ENCODE measurements at places on chromosomes 2 and 18.

DNA sequence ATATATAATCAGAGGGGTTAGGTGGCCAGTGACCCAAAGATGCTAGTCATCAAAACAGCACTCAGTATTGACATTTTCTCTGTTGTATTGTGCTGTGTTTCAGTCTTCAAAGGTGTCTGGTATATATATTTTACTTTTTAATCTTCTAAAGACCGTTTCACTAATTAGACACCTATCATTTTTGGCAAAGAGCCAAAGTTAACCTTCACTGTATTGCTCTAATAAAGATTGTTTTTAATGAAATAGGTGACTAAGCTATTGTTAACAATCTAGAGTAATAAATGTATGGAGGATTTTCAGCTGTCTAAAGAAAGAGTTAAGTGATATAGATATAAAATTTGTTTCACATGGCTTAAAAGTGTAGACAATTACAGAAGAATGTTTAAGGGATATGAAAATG, 264.0 kb downstream of the CNTNAP5 start:
- DNase-seq = no peak

GRCh38 chr2:147433822-147434221, 411.0 kb upstream of the ACVR2A start:
- no peak for DNase-seq

GRCh38 chr2:221102896-221103688, 469.0 kb downstream of the EPHA4 start:
- DNase-seq = no peak

DNA sequence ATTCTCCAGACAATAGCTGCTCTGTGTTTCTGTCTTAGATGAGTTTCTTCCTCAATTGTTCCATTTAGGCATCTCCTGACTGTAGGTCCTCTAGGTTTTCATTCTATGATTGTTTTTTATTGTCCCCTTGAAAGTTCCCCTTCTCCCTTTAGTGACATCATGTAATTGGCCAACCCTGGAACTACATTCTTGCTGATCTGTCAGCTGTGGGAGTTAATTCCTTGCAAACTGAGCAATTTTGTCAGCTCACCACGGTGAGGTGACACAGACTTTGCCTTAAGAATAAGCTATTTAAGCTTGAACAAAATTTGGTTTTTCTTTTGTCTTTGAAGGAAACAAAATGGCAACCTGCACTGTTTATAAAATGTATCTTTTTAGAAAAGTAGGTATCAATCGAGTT, 95.9 kb downstream of the TXNL1 start:
- DNase-seq = no peak

DNA sequence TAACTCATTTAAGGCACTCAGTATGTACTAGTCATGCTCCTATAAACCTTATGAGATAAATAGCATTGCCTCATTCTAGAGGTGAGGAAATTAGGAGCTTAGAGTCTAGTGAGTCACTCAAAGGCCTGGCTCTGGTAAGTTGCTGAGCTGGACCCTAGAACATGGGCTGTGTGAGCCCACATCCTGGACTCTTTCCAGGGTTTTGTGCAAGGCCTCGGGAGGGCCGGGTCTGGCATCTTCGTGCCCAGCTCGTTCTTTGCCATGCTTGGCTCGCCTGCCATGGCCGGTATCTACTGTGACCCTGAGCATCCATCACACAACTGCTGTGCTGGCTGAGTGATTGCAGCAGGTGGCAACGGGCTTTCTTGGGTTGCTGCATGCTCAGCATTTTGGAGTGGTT, 168.0 kb downstream of the LPIN1 start:
- DNase-seq = no peak

DNA sequence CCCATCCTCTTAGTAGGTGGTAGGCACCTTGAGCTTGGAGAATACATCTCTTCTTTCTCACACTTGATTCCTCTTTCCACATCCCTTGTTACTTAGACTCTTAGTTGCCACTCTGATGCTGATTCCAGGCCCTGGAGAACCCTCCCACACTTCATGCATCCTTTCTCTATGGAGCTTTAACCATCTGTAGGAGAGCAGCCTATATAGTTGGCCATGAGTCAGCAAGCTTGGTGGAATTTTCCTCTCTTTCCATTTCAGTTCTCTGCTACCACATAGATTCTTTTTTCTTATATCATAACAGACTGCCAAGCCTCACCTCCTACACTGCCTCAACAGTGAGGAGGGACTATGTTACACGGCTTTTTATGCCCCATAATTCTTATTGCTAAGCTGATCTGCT, 851.6 kb upstream of the CDH2 start:
- DNase-seq = no peak

DNA sequence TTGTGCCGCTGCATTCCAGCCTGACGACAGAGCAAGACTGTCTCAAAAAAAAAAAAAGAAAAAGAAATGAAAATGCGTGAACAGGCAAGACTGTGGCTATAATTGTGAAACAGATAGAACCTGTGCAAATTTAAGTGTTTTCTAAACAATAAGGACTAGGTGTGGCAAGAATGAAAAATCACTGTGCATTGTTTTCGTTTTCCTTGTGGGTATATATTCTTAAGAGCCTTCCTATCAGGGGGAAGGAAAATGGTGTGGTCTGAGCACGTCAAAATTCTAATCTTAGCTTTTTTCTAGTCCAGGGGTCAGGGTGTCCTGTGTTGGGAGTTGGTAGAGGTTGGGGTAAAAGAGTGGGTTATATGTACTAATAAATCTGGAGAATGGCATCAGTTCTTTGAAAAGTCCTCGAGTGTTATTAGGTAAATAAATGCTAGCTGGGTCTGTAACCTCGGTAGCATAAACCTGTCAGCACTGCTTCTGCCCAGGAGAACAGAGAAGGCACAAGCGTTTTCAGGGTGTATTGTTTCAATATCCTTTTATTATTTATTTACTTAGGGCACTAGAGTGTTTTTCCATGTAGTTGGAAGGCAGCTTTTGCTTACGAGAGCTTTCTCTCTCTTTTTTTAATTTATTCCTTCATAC, 11.6 kb downstream of the ATP6V1C2 start:
- DNase-seq = no peak

- peak; percentile 86 for DNase-seq
These were observed 19.1 kb downstream of the CAPG start for GRCh38 chr2:85390941-85391669.

DNA sequence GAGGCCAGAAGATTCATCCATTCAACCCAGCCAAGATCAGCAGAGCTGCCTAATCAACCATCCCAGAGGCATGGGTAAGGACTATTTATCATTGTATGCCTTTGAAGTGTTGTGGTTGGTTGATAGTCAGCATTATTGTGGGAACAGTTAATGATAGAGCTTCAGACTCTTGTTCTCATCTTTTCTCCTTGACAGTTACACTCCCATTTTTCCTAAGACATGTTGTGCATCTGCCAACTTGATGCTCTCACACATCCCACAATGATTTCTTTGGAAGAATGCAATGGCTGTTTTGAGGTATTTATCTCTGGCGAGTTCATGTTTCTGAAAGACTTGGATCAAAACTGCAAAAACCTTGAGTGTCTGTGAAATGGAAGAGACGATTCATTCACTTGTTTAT, 55.4 kb downstream of the FASTKD2 start:
- no peak for DNase-seq

GRCh38 chr2:37568565-37568964, 102.9 kb downstream of the CDC42EP3 start:
- DNase-seq = peak; percentile 35

GRCh38 chr2:224565452-224566035, 19.6 kb downstream of the CUL3 start:
- DNase-seq = no peak

GRCh38 chr18:74540652-74541421, 6.5 kb downstream of the CNDP1 start:
- no peak for DNase-seq

GRCh38 chr2:168663993-168664392, 138.4 kb upstream of the NOSTRIN start:
- no peak for DNase-seq

- no peak for DNase-seq
These were observed 2.1 kb downstream of the ZNF532 start for GRCh38 chr18:58866773-58867150.

DNA sequence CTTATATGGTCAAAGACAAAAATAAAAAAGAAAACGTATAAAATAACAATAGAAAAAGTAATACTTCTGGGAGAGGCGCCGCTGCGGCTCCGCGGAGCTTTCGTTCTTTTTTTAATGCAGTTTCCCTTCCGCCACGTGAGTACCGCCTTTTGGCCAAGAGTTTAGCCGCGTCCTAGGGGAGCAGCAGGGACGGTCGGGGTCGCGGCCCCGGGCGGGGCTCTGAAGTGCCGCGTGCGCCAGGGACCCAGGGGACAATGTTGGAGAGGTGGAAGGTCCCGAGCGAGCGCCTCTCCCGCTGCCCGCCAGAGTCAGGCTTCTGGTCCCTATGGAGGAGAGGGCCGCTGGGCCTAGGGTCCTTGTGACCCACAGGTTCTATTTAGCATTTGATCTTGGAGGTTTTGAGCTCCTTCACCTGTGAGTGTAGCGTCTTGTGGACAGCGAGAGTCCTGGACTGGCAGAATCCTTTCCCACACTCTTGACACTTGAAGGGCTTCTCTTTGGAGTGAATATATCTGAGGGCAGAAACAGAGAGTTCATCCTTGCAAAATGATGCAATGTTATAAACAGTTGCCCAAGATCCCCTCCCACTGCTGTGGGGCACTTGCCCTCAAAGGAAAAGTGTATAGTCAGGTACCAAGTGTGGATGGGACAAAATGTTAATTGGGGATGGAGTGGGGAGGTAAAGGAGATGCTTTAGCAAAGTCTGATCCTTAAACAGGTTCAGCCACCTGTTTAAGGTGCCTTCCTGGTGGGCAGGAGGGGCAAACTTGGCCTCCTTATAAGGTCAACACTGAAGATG, 6.3 kb downstream of the OSR1 start:
- DNase-seq = no peak

DNA sequence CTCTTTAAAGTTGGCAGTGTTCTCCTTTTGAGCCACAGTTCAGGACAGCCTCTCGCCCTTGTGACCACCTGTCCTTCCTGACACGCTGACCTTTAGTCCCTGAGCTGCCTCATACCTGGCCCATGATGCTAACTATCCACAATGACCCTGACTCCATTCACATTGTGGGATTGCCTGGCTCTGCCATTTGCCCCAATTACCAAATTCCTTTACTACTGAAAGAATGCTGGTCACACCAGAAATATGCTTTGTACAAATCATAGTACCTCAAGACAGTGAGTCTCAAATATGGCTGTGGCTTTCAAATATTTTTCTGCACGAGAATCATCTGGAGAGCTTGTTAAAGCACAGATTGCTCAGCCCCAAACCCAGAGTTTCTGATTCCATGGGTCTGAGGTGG, 54.2 kb downstream of the LTBP1 start:
- DNase-seq = no peak

DNA sequence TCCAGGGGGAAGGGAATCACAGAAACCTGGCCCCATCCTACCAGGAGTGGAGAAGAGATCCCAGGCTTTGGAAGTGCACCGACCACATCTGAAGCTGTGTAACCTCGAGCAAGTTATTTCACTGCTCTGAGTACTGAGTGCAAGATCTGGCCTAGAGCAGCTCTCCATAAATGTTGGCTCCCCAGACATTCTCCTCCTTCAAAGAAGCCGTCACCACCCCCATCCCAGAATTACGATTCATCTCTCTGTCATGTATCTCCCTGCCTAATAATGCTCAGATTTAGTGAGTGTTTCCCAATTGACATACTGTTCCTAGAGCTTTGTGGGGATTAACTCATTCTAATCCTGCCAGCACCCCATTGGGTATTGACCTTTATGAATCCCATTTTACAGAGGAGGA, 51.7 kb downstream of the TNS1 start:
- no peak for DNase-seq

- no peak for DNase-seq
These were observed 134.7 kb upstream of the MGAT5 start for GRCh38 chr2:134119117-134119712.

DNA sequence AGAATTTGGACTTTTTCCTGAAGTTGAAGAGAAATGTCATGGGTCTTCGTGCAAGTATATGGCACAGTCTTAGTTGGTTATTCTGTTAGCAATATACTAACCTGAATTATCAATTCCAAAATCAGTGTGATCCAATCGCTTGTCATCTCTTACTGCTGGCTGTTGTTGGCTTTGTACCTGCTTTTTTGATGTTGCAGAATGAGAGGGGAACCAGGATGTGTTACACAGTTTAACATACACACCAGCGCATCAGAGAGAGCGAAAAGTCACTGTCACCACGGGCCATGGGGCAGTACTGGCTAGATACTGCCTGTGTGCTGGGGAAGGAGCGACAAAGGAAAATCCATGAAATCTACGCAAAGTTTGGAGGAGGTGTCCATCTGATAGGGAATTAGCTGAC, 59.3 kb upstream of the SPP2 start:
- DNase-seq = peak; percentile 46

DNA sequence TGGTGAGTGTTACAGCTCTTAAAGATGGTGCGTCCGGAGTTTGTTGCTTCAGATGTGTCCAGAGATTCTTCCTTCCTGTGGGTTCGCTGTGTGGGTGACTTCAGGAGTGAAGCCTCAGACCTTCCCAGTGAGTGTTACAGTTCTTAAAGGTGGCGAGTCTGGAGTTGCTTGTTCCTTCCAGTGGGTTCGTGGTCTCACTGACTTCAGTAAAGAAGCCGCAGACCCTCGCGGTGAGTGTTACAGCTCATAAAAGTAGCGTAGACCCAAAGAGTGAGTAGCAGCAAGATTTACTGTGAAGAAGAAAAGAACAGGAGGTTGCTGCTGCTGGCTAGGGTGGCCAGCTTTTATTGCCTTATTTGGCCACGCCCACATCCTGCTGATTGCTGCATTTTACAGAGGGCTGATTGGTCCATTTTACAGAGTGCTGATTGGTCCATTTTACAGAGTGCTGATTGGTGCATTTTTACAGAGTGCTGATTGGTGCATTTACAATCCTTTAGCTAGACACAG, 34.0 kb upstream of the SPTBN1 start:
- peak; percentile 17 for DNase-seq

GRCh38 chr2:86623043-86623493, 597 bp downstream of the RNF103 start:
- DNase-seq = peak; percentile 48

DNA sequence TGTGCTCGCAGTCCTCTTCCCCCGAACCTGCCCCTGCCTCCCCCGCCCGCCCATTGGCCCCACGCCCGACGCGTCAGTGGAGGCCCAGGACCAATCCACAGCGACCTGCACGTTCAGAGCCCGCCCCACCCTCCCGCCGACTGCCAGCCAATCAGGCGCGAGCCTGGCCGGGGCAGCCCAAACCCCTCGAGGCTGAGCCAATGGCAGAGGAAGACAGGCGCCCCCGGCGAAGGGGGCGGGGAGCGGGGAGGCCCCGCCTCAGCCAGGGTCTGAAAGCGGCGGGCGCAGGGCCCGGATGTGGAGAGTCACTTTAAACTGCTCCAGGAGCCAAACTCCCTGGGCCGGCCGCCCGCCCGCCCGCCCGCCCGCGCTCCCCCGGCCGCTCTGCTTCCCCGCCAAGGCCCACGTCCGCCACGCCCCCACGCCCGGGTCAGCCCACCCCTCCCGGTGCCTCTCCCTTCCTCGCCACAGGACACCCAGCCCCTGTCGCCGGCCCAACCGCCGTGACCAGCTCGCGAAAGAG, 520 bp downstream of the SAP130 start:
- DNase-seq = peak; percentile 99

DNA sequence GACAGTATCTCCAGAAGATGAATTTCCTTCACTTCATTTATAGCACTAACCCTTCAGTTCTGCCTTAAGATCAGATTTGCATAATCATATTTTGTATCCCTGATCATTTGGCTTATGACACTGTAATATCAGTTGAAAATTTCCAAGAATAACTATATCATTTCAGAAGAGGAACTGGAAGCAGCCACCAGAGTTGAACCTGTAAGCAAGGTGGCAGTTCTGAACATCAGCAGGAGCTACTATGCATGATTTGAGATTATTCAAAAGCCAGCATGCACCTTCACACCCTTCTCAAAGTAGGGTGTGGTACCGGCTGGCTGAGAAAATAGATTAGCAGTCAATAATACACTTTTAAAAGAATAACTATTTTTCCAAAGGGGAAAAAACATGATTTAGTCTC, 328.2 kb downstream of the DLGAP1 start:
- DNase-seq = no peak

All from CD4-positive, alpha-beta T cell treated with Interleukin-17A for 4 hours (primary cell).